ENCODE measurements at places on chromosomes 2 and 18. TPM values are rescaled to one million over a fixed set of nuclear protein-coding genes. Genes with fewer than 3 reads are reported as not detected.

DNA sequence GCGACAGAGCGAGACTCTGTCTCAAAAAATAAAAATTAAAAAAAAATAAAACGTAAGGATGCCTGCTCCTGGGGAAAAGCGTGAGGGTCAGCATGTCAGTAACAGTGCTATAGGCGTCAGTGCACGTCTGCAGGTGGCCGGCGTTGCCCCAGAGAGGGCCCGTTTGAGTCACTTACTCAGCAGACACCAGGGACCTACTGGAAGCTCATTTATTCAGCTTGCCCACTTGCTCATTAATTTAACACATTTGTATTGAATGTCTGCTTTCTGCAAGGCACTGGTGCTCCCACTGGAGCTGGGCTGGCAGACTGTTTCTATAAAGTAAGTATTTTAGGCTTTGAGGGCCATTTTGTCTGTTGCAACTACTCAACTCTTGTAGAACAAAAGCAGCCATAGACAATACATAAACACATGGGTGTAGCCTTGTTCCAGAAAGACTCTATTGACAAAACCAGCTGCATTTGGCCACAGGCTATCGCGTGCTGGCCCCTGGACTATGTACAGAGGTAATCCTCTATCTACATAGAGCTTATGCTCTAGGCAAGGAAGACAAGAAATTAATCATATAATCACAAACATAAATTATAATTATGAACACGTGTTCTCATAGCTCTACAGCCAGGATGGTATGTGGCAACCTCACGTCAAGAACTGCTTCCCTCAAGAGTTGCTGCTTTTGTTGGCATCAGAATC, 73.2 kb downstream of the KLHL29 start:
- no peak for DNase-seq

DNA sequence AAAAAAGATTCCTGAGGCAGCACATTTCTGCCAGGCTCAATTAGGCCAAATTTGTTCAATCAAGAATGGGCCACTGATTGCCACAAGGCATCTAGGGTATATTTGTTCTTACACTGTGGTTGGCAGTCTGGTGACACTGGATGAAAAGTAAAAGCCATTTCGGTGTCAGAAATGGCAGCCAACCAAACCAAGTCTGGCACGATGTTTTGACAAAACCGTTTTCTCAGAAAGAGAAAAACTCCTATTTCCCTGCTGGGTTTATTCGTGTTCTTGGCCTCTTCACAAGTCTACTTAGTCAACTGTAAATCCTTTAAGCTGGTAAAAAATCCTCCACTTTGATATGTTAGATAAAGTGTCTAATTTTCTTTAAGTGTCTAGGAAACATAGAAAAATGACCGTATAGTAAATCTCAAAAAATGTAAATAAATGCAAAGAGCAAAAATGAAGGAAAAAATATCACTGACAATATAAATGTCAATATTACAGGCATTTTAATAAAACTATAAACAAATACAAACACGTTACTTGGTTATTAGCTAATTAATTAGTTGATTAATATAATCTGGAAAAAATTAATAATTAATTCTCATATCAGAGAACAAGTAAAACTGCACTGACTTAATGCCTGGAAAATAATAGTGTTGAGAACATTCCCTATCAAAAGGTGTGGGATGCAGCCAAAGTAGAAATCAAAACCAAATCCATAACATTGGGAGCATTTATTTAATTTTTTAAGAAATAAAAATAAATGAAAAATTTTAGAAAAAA, 182.0 kb upstream of the ZNF804A start:
- DNase-seq = no peak

The OTX1 gene
- total RNA-seq = 4.6 TPM

The CDH20 gene
- not detected for total RNA-seq
